ENCODE measurements at places on chromosomes 1 and 21.

GRCh38 chr1:54686155-54686554 lies 29.5 kb upstream of the TTC4 start:
- DNase-seq: no peak

DNA sequence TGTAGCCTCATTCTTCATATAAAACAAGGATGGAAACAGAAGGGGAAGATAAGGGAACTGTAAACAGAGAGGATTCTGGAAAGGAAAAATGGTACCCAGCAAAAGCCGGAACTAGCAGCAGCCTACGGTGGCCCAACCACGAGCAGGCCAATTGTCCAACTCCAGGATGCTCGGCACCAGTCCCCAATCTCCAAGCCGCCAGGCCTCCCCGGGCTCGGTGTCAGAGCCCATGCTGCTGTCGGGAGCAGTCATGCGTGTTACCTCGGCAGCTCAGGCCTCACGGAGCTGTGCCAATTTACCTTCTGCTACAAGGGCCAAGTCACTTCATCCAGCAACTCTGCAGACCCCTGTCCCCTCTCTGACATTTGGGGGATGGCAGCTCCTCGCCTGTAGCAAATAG lies 130.8 kb downstream of the ZBTB18 start:
- DNase-seq: no peak

DNA sequence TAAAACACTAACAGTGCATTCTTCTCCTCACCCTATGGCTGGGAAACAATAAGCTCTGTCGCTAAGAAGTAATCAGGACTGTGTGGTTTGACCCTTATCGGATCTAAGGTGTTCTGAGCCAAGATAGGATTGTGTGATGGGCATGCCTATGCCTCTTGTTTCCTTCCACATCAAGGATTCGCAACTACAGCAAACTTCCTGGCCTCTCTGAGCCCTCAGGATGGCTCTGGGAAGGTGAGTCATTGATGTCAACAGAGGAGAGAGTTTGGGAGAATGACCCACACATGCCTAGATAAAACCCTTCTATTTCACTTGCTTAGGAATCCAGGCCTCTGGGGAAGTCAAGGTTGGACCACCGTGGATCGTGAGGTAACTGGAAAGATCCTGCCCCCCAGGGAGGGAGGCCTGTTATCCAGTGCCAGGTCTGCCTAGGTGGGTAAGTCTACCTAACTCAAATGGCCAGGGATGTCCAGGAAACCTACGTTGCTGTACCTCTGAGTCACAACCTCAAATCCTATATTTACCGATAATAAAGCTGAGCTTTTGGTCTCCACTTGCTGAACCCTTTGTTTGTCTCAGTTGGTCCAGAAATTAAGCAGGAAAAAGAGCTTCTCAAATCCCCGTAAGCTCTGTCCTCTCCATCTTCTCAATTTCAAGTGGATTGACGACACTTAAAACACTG lies 27.4 kb downstream of the TIAM1 start:
- DNase-seq: no peak

DNA sequence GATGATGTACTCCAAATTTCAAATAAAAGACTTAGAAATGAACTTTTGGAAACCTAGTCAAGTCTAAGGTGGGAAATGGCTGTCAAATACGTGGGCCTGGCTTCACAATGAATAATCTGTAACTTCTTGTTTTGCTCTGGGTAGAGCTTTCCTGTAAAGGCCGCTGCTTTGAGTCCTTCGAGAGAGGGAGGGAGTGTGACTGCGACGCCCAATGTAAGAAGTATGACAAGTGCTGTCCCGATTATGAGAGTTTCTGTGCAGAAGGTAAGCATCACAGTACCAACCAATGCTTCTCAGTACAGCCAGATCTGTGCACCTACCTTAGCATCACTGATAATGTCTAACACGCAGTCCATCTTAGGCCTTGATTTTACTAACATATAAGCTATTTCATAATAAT lies 73.6 kb downstream of the TPR start:
- peak; percentile 29 for DNase-seq

DNA sequence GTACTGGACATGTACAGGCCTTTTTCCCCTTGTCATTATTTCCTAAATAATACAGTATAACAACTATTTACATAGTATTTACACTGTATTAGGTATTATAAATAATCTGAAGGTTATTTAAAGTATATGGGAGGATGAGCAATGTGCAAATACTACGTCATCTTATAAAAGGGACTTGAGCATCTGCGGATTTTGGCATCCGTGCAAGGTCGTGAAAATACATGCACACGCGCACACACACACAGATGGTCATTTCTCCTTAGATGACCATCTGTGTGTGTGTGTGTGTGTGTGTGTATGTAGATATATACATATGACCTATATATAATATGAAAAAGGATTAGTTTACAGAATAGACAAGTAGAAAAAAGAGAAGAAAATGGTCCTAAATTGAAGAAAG lies 15.4 kb downstream of the ALG14 start:
- DNase-seq: no peak

GRCh38 chr1:97461782-97462181 lies 459.1 kb downstream of the DPYD start:
- DNase-seq: no peak

DNA sequence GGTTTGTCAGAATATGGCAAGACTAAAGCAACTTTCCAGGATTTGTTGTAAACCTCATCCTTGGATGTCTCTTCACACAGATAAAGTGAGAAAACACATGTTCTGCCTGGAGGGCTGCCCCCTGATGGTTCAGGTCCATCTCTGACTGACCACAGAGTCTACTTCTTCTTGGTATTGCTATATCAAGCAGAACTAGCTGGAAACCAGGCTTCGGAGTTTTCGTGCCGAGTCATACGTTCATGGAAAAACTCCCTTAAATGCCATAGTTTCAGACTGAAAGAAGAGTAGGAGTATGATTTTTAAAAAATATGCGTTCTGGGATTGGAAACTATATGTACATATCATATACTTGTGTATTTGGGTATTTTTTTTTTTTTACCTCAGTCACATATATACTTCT lies 5.8 kb downstream of the OR10T2 start:
- no peak for DNase-seq

DNA sequence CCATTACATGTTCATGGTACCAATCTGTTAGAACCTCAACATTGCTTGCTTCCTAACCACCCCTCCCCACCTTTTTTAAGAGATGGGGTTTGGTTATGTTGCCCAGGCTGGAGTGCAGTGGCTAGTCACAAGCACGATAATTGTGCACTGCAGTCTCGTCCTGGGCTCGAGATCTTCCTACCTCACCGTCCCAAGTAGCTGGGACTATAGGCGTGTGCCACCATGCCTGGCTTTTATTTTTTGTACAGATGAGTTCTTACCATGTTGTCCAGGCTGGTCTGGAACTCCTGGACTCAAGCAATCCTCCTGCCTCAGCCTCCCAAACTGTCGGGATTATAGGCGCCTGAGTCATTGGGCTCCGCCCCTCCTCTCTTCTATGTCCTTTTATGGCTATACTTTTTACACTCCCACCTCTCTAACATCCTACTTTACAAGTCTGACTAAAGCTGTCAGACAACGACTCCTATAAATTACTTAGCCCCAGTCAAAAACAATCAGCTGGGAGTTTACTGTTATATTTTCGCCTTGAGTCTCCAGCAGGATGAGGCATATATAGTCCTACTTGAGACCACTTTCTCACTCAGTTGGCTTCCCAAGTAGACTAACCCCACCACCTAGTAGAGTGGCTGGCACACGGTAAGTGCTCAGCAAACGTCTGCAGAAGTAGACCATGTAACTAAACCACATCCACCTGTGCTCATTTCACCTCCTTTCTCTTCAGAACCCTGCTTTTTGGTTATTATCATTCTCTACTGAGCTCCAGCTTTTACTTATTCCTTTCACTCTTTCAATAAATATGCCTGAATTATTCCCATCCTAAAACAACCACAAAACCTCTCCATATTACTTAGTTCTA lies 13.8 kb downstream of the ENSA start:
- DNase-seq: no peak

DNA sequence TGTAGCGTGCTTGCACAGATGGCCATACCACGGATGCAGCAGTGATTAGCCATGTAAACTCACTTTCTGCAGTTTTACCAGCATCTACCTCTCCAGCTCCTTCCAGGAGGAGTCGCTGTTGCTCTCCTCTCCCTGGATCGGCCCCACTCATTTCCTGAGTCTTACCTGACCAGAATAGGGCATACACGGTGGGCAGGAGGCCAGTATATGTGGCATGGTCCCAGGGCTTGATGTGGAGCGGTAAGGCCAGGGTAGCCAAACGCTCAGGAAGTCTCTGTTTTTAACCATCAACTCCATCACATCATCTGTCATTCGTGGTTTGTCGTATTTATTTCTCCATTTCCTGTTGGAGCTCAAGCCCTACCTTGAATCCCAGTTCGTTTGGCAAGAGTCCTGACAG lies 163.4 kb upstream of the USP24 start:
- peak; percentile 6 for DNase-seq

- DNase-seq: no peak
Measured at GRCh38 chr1:101379950-101380349, 143.1 kb downstream of the S1PR1 start.

GRCh38 chr1:67175530-67176087 lies 9.4 kb downstream of the IL23R start:
- no peak for DNase-seq

- DNase-seq: no peak
Measured at GRCh38 chr1:206131037-206131436, 13.8 kb upstream of the AVPR1B start.

GRCh38 chr1:51641096-51641495 lies 24.2 kb downstream of the OSBPL9 start:
- no peak for DNase-seq

- DNase-seq: no peak
Measured at GRCh38 chr1:161198194-161198896, 509 bp downstream of the ADAMTS4 start.

DNA sequence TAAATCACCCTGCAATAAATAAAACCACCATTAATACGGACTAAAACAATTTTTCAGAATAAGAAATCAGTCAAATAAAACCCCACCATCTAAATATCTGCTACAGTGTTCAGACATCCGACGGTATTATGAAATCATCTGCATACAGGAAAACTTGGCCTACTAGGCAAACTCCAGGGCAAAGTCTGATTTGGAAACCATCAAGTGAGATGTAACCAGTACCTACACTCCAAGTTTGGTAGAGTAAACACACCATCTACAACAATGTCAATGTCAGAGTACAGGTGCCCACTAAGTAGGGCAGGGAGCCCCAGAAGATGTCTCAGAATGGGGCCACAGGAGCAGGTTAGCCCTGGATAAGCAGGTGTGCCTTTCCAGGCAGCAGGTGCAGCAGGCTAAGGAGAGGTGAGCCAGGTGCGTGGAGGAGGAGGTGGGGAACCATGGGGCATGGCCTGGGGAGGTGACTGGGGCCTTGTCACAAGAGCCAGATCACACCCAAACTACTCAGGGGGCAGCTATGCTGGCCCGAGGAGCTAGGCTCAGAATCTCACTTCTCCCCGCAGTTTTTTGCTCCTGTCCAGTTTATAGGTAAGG lies 59.6 kb downstream of the CAPZB start:
- DNase-seq: no peak

- peak; percentile 61 for DNase-seq
Measured at GRCh38 chr1:205229399-205229871, 1.7 kb downstream of the TMCC2 start.

- DNase-seq: no peak
Measured at GRCh38 chr1:221747839-221748238, 6.0 kb upstream of the DUSP10 start.

- no peak for DNase-seq
Measured at GRCh38 chr1:85054664-85055063, 6.4 kb upstream of the MCOLN3 start.

GRCh38 chr1:40032240-40032891 lies 8.2 kb upstream of the CAP1 start:
- no peak for DNase-seq

DNA sequence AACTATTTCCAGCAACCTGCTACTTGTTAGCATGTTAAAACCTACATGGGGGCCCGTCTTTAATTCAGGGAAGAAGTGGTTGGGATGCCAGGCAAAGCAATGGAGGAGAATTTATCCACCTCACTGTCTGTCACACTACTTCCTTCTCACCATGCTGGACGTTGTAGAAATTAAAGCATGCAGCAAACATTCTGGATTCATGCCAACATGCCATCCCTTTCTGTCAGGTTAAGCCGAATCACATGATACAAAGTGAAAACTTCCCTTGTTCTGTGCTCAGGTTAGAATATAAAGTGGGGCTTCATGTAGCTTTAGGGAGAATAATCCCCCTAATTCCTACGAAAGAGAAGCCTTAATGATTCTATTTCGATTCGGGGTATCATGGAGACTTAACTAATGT lies 95.5 kb downstream of the ERG start:
- no peak for DNase-seq

- DNase-seq: no peak
Measured at GRCh38 chr1:114341856-114342255, 169.1 kb downstream of the TRIM33 start.

DNA sequence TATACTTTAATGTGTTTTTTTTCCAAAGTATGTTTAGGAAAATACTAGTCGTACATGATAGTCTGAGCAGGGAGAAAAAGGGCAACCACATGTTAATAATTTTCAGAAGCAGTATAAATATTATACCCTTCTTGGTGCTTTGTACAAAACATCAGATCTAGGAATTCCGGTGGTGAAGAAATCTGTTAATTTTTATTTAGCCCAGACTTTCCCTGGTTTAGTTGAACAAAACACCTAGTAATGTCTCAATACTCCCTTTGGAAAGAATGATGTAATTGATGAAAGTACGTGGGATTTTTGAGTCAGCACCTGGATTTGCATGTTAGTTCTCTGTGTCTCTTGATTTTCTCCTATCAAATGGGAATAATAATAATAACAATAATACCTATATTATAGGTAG lies 38.4 kb upstream of the KCNK2 start:
- DNase-seq: no peak

DNA sequence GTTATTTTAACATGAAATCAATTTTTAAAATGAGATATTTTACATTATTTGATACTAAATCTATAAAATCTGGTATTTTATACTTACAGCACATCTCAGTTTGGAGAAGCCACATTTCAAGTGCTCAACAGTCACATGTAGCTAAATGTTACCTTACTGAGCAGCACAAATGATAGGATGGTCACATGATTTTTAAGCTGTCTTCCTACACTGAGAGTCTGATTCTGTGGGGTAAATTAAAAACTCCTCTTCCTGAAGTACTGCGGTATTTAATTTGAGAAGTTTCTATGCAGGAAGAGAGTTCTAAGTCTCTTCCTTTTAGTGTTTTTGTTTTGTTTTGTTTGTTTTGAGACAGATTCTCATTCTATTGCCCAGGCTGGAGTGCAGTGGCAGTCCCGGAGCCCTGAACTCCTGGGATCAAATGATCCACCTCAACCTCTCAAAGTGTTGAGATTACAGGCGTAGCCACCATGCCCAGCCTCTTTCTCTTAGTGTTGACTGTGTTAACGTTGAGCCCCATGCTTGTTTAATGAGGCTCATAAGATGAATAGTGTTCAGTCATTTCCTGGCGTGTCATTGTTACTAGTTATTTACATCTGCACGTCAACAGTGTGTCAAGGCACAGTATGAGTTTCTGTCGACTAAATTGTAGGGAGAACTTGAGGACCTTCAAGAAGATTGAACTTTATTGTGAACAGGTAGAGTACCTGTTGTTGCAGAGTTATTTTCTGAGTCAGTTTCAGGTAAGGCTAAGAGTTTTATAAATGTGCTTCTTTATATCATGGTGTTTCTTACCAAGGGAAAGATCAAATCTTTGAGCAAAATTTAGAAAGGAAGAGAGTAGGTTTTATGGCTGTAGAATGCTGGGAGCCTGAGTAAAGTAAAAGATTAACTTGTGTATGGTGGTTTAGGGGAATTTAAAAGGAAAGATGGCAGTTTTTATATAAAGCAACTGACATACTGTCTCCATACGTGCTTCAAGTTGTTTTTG lies 3.3 kb downstream of the CNST start:
- DNase-seq: no peak

- DNase-seq: no peak
Measured at GRCh38 chr1:112870887-112871646, 84.9 kb downstream of the SLC16A1 start.

GRCh38 chr1:31576201-31576669 lies at the start of gene TINAGL1:
TSS of gene TINAGL1 (plus strand) at chr1:31576515. CDS start at chr1:31577149, 634 bp downstream.
- DNase-seq: no peak

All from stimulated activated CD4-positive, alpha-beta T cell treated with anti-CD3 and anti-CD28 coated beads, TNF-alpha, amount 100 ng/mL, for 48 hours (primary cell).